ENCODE measurements at places on chromosomes 16 and 17.
A peak's percentile ranks its signal among the peaks of the same experiment; 100 is the strongest.

GRCh38 chr17:28663723-28664122 lies 1.7 kb downstream of the SUPT6H start:
- DNase-seq = no peak

- no peak for DNase-seq
These were observed 121.1 kb downstream of the SLC39A11 start for GRCh38 chr17:72971226-72971880.

GRCh38 chr17:61442878-61443474 lies 9.2 kb upstream of the TBX4 start:
- no peak for DNase-seq

- DNase-seq = no peak
These were observed 14.7 kb downstream of the ABR start for GRCh38 chr17:1164935-1165556.

GRCh38 chr16:14310519-14310991 lies 239.4 kb downstream of the MRTFB start:
- DNase-seq = peak; percentile 45

DNA sequence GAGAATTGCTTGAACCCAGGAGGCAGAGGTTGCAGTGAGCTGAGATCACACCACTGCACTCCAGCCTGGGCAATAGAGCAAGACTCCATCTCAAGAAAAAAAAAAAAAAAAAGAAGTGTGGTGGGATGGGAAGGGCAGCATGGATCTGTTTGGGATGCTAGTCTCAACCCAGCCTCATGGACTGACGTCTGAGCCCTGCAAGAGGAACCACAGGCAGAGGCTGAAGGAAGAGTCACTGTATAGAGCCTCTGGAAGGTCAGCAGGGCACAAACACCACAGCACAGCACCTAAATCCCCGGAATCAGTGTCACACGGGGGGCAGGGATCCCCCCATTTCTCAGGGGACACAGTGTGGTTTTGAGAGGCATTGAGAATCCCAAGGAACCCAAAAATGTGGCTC lies 10.9 kb upstream of the CXCL16 start:
- no peak for DNase-seq

GRCh38 chr17:44408786-44409185 lies 19.3 kb upstream of the ITGA2B start:
- DNase-seq = no peak

DNA sequence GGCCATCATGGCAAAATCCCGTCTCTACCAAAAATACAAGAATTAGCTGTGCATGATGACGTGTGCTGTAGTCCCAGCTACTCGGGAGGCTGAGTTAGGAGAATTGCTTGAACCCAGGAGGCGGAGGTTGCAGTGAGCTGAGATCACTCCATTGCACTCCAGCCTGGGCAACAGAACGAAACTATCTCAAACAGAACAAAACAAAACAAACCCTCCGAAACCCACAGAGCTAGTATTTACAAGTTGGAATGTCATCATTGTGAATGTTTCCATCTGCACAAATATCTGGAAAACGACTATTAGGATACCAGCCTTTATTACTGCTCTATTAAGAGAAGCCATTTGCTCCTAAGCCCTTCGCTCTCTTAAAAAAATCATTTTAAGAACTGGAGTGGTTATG lies 26.0 kb downstream of the SMARCE1 start:
- DNase-seq = no peak

DNA sequence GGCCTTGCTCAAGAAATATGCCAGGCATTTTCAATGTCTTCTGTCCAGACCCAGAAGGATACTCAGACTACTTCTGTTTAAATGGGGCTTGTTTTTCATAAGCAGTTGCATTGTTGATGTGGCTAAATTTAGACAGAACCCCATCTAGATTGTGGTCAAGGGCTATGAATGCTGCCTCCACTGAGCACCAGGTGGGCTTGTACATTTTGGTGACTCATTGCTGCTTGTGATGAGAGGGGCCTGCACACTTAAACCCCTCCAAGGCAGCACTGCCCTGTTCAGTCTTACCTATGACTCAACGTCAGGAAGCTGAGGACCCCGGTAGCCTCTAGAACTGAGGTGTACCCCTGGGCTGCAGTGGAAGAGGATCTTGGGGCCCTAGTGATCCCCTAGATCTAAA lies 144.0 kb downstream of the PRKCA start:
- DNase-seq = no peak

DNA sequence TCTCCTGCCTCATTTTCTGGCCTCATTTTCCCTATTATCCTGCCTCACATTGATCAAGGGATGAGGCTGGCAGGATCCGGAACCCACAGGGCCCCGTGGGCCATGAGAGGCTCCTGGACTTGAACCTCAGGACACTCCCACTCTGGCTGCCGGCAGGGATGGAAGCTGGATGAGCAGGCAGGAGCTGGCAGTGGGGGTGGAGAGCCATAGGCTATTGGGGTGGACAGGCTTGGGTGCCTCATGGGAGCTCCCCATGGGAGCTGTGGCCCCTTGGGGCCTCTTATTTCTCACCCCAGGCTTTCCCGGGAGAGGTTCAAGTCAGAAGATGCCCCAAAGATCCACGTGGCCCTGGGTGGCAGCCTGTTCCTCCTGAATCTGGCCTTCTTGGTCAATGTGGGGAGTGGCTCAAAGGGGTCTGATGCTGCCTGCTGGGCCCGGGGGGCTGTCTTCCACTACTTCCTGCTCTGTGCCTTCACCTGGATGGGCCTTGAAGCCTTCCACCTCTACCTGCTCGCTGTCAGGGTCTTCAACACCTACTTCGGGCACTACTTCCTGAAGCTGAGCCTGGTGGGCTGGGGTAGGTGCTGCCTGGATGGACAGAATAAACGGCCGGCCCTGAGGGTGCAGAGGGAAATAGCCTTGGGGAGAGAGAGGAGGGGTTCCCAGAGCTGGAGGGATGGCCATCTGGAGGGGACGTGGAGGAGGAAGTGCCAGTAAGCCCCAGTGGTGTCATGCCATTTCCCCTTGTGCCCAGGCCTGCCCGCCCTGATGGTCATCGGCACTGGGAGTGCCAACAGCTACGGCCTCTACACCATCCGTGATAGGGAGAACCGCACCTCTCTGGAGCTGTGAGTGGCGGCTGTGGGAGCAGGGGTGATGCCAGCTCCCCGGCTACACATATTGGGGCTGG lies 10.7 kb upstream of the DRC7 start:
- DNase-seq = no peak

DNA sequence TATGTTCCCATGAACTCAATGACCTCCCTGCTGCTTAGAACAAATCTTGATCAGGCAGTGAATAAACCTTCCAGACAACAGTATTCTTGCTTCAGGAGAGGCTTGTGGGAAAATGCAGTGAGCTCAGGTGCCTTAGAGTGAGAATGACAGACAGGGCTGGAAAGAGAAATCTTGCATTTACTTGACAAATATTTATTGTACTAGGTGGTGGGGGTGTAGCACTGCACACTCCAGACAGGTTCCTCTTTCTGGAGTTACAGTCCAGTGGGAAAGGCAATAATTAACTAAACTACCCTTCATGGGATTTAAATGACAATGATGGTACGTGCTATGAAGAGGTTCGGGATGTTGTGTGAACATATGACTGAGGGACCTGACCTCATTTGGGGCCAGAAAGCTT lies 182.9 kb downstream of the SHISA9 start:
- no peak for DNase-seq

DNA sequence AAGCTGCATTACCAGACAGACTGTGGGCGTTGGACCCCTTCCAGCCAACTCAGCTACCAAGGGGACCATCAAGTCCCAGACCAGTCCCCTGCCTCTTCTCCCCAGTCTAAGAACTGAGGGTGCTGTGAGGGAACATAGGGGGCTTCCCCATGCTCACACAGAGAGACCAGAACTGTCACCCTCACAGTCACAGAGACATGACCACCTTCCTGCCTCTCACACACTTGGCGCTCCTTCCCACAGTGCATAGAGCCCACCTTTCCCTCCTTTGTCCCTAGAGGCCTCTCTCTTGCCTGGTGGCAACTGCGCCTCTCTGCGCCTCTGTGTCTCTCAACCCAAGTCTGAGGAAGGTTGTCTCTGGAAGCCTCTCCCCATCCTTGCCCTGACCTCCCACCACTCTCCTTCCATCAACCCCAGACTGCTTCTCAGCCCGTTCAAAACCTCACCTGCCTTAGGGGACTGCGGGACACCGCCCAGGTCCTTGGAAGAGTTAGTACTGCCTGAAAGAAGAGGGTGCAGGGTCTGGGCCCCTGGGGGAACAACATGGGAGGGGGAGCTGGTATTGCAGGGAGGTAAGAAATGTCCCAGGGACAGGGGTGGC lies 6.1 kb upstream of the LHX1 start:
- DNase-seq = no peak

GRCh38 chr16:1696863-1697262 lies 9.1 kb upstream of the MAPK8IP3 start:
- no peak for DNase-seq

GRCh38 chr17:7223375-7223774 lies 3.6 kb downstream of the ACADVL start:
- no peak for DNase-seq

GRCh38 chr16:12760819-12761611 lies 42.7 kb downstream of the CPPED1 start:
- no peak for DNase-seq

GRCh38 chr16:67672739-67673662 lies 6.4 kb downstream of the C16orf86 start:
- peak; percentile 59 for DNase-seq

DNA sequence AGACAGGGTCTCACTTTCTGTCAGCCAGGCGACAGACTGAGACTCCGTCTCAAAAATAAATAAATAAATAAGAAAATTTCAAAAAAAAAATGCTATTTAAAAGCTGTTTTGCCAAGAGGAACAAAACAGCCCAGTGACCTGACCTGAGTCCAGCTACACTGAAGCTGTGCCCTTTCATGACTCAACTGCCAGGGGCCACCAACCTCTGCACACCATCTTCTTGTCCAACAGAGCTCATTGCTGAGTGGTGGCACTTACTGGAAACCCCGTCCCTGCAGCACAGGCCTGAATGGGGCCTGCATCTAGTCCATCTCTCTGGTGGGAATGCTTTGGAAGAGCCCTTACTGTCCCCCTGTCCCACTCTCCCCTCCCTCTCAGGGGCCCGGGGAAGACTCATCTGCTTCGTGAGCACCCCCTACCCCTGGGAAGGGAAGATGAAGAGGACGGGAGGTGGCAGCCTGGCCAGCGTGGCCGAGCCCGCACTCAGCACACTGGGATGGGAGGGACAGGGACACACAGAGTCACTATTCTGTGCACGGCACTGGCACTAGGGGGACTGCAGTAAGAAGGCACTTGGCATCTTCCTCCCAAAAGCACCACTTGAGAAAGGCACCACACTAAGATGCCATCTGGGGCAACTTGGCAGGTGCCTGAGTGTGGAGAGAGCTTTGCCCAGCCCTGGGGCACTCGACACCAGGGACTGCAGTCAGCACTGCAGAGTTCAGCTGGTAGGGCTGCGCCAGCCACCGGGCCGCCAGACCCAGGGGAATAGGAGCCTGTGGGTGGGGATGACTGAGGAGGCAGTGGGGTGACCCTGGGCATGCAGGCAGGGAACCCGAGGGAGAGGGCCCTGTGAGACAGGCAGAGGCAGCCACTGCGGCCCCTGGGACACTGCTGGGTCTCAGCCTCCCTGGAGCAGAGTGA lies 13.5 kb downstream of the FBXO31 start:
- DNase-seq = no peak

DNA sequence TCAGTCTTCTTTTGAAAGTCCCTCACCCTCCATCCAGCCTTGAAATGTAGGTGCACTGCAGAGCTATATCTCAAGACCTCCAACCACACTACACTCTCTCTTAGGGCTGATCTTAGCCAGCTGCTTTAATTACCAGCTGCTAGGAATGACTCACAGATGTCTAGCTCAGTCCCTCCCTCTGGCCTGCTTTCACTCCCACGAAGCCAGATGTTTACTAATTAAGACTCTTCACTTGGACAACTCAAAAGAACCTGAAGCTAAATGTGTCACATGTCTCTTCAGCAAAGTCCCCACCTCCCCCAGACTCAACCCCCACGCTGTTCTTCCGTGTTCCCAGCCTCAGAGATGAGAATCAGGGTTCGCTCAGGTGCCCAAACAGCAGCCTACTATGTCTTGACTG lies 2.6 kb downstream of the GTF3C1 start:
- peak; percentile 30 for DNase-seq

- no peak for DNase-seq
These were observed 156.3 kb upstream of the ZKSCAN2 start for GRCh38 chr16:25413975-25414374.

DNA sequence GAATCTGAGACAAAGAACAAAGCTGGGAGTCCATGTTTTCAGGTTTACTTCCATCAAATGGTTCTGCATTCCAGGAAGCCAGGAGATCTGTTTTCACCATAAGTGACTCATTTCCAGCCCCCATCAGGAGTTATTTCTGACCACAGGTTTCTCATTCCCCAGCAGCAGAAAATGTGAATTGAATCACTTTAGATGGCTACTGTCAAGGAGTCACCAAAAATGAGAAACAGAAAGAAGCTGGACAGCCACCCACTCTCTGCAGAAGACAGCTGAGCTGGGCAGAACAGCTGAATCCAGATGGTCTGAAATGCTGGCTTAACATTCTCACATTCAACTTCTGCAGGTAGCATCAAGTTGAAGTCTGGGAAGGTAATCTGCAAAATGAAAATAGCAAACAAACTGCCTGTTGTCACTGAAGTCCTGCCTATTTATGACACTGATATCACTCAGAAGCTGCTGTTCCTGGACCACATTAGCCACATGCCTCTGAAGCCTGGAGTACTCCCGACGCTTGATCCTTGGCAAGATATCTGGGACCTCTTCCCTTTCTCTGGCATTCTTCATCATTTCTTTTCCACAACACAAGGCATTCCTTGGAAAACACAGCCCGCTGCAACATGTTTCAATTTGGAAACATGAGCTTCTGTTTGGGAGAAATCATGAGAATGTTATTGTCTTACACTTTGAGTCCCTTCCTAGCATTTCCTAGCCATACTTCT lies 15.3 kb downstream of the CCL11 start:
- no peak for DNase-seq

DNA sequence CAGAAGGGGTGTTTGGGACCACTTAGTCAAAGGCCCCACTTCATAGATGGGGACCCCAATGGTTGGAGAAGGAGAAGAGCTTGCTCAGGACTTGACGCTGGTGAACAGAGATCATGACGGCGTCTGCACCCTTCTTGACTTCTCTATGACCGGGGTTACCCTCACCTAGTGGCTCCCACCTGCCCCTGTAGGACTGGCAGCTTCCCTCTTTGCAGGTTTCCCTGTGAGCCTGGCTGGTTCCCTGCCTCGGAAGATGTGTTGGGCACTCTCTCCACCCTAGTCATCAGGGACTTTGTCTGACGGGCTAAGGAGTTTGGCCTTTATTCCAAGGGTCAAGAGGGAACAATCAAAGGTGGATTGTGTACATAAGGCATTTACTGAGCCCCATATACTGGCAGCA lies 22.7 kb downstream of the TBX4 start:
- no peak for DNase-seq

DNA sequence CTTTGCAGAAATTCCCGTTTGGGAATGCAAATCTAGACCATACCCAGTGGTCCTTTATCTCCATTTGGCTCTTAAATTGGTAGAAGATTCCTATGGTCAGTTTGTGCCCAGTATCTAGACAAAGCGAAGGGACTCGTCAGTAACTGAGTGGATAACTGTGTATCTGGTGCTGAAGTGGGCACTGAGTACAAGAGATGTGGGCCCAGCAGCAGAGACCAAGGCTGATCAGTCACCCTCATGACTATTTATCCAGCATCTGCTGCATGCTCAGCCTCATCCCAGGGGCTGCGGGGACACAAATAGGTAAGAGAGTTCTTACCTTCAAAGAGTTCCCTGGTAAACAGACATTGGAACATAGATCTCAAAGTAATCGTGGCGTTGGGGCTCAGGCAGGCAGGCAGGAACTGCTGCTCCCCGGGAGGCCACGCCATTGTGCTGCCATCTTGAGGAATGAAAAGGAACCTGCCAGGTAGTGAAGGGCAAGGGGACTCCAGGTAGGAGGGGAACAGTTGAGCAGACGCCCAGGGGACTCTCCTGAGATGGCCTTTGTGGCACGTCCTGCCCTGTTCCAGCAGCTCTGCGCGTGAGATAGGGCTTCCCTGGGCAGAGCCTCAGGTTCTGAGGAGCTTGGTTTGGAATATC lies 10.3 kb downstream of the NT5M start:
- DNase-seq = peak; percentile 69
